Fibroblast of skin of right biceps (primary cell): ENCODE measurements at places on chromosomes 11 and 22.

DNA sequence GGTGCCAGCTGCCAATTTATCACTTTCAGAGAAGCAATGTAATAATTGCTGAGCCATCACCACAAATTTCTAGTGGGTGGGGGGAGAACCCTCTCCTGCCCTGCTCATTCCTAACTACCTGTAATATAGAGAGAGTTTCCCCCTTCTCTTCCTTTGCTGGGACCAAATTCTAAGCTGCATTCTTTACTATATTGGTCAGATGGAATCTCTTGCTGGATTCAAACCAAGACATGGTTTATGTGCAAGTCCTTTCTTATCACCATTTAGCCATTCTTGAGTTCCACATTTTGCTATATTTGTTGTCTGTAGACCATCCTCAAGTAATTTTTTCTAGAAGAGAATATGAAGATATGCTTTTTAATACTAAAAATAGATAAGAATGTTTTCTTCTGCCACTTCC lies 452.1 kb downstream of the MN1 start:
- peak; percentile 71 for DNase-seq

DNA sequence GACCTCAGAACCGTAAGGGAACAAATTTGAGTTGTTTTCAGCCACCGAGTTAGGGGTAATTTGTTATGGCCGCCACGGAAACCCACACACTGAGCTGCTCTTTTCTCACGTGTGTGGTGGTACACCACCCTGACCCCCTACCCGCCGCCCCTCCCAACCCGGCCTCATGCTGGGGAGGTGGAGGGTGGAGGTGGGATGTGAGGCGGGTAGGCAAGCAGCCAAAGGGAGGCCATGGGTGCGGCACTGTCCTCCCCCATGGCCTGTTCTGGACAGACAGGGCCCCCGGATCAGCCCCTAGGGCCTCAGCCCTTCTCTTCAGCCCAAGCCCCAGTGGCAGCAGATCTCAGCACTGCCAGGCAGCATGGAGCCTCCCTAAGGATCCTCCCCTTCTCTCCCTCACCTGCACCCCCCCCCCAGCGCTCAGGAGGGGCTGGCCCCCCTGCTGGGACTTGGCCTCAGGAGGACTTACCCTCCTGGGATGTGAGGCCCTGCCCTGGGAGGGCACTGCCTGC lies 7.9 kb downstream of the PRR5 start:
- DNase-seq = no peak

- peak; percentile 79 for DNase-seq
These were observed 9.2 kb upstream of the MAPK1 start for GRCh38 chr22:21876486-21877176.

DNA sequence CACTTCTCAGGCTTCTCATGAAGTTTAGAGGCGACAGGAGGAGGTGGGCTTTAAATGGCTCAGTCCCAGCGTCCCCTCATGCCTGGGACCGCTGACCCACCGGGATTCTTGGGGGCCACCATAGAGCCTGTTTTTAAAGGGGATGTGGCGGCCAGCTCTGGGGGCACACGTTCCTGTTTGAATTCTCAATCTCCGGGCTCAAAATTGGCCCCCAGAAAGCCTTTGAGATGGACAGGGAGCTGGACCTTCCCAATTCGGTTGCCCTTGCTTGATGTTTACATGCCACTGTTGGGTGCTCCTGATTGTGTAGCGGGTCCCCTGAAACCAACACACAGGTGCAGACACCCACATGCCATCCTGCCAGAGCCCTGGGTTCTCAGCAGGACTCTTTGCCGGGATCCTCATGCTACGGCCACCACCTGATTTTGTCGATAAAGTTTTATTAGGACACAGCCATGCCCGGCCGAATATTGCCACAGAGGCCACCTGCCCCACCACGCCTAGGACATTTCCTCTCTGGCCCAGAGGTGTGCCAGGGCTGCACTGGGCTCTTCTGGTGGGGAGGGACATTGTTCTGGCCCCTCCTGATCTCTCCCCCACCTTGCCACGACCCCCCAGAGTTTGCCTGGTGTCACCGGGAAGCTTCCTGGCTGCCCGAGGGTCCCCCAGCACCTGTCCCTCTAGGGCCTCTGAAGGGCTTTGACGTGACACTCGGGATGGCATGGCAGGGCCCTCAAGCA lies 71.6 kb downstream of the KCNQ1 start:
- DNase-seq = no peak

- no peak for DNase-seq
These were observed 44.8 kb upstream of the CADM1 start for GRCh38 chr11:115548878-115549528.

DNA sequence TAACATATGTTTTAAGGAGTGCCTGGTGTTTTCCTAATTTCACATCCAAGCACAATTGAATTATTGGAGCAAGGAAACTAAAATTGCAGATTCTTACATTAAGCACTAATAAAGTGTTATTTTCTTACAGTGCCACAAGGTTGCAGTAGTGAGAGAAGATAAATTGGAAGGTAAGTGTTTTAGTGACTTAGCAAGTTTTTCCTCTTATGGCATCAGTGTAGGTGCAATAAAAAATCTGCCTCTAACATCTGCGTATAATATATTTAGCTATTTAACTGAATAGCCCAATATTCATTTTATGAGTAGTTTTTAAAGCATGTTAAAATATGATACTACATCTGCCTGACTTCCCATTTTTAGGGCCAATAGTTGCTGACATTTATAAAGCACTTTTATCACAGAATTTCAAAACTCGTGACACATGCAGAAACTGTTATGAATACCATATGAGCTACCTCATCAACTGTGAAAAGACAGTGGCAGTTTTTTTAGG lies 19.0 kb downstream of the POLD3 start:
- DNase-seq = peak; percentile 69

DNA sequence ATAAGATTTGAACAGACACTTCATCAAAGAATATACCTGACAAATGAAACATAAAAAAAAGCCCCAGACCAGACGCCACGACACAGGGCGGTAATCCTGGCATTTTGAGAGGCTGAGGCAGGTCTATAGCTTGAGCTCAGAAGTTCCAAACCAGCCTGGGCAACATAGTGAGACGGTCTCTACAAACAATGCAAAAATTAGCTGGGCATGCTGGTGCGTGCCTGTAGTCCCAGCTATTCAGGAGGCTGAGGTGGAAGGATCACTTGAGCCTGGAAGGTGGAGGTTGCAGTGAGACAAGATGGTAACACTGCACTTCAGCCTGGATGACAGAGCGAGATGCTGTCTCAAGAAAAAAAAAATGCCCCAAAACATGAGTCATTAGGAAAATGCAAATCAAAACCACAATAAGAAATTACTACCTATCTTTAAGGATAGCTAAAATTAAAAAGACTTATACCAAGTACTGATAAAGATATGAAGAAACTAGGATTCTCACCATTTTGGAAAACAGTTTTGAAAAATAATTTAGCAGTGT lies 91.7 kb upstream of the GRAMD1B start:
- DNase-seq = no peak

DNA sequence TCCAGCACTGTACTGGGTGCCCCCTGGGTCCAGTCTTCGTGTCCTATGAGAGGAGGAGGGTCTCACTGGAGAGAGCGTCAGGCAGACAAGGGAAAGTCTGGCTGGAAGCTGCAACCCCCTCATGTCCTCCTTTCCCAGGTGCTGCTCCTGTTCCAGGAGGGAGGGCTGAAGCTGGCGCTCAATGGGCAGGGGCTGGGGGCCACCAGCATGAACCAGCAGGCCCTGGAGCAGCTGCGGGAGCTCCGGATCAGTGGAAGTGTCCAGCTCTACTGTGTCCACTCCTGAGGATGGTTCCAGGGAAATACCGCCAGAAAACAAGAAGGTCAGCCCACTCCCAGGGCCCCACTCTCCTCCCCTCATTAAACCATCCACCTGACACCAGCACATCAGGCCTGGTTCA lies 10.2 kb downstream of the LGALS12 start:
- DNase-seq = no peak

- DNase-seq = peak; percentile 21
These were observed 90.8 kb upstream of the SHANK2 start for GRCh38 chr11:71342951-71343827.

GRCh38 chr11:21909145-21909544 lies 283.7 kb upstream of the ANO5 start:
- no peak for DNase-seq

- DNase-seq = peak; percentile 32
These were observed 16.0 kb downstream of the TRPM5 start for GRCh38 chr11:2428322-2428795.
